ENCODE measurements at places on chromosomes 1 and 21.

GRCh38 chr21:38491536-38491935 lies 6.7 kb downstream of the ERG start:
- no peak for DNase-seq

GRCh38 chr1:35164893-35165292 lies 28.1 kb downstream of the SFPQ start:
- no peak for DNase-seq

DNA sequence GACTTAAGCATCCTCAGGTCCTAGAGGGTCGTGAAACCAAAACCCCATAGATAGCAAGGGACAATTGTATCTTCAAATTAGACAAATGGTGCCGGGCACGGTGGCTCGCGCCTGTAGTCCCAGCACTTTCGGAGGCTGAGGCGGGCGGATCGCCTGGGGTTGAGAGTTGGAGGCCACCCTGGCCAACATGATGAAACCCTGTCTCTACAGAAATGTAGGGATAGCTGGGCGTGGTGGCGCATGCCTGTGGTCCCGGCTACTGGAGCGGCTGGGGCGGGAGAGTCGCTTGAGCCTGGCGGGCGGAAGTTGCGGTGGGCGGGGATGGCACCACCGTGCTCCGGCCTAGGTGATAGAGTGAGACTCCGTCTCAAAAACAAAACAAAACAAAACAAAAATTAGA lies 780.6 kb downstream of the BRINP3 start:
- no peak for DNase-seq

- DNase-seq: no peak
Observed at GRCh38 chr21:38680401-38680800, 125.3 kb upstream of the ETS2 start.

GRCh38 chr1:1677718-1678580 lies 14.6 kb downstream of the SLC35E2B start:
- no peak for DNase-seq

- DNase-seq: no peak
Observed at GRCh38 chr1:36170643-36171412, 14.9 kb downstream of the MAP7D1 start.
